ENCODE measurements at places on chromosomes 2 and 18. TPM values are rescaled to one million over a fixed set of nuclear protein-coding genes. Genes with fewer than 3 reads are reported as not detected.

GRCh38 chr2:127462461-127462860 lies 44.2 kb downstream of the PROC start:
- no peak for DNase-seq

DNA sequence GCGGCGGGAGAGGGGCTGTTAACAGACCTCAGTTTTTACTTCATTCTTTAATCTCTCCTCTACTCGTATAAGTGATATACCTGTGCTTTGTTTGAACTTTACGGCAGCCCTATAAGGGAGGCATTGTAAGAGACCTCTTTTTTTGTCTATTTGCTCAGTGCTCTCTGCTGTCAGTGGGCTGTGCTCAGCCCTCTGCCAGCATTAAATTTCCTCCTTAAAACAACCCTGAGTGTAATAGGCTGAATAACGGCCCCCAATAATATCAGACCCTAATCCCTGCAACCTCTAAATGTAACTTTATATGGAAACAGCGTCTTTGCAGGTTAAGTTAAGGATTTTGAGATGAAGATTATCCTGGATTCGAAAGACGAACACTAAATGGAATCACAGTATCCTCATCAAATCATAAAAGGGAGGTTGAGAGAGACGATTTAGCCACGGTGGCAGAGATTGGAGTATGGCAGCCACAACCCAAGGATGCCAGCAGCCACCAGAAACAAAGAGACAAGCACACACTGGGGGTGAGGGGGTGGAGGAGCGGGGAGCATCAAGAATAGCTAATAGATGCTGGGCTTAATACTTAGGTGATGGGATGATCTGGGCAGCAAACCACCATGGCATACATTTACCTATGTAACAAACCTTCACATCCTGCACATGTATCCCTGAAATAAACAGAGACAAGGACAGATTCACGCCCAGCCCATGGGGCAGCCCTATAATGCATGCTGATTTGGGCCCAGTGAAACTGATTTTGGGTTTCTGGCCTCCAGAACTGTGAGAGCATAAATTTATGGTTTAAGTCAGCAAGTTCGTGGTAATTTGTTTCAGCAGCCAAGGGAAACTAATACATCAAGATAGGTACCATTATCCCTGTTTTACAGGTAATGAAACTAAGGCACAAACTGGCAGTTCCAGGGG lies 894 bp upstream of the FARSB start:
- DNase-seq: no peak

DNA sequence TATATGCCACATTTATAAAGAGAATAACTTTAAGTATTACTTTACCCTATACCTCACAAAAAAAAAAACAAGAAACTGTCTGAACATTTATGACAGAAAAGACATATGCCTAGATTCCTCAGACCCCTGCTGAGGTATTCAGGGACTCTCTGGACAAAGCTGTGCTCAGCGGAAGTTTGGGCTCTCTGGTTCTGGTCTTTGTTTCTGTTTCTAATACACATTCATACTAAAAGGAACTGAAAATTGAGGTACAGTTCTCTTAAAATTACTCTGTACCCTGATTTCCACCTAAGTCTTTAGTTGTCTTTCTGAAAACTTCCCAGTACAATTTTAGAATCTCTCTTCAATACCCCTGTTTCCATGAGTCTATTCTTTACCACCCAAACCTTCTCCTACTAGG lies 160.3 kb downstream of the IKZF2 start:
- DNase-seq: no peak

DNA sequence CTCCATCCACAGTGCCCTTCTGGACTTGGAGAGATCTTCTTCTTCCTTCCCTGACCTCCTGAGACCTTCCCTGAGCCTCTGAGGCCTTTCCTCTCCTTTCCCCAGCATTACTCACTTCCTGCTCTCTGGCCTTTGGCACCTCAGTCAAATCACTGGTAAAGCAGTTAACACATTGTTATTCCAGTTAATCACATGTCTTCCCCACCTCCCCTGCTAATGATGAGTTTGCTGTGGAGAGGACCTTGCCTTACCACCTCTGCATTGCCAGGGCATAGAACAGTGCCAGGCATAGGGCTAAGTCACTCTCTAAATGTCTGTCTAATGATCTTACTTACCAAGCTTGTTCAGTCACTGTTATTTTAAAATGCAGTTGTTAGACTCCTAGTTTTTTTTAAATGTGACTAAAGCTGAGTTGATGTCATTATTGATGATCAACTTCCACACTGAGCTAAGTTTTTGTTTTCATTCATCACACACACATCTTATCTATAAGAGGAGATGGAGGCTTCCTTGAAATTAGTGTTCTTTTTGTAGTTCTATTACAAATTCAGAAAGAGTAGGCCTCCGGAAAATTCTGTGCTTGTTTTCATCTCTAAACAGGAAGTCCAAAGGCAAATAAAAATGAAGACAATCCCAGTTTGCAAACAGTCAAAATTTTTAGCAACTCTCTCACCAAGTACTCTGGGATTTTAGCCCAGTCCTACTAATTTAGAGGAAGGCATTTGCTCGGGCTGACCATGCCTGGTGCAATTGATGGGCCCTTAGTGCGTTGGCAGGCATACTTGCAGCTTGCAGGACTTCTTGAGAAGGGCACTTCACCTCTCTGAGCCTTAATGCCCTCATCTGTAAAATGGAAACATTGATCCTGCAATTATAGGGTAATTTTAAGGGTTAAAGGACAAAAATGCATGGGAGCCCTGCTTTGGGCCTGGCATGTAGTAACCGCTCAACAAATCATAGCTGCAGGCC lies 113.7 kb upstream of the SPRED2 start:
- DNase-seq: peak; percentile 32

The DSG3 gene
- total RNA-seq: 0.16 TPM
